ENCODE measurements at places on chromosomes 3 and 15.

GRCh38 chr3:42144209-42144608 lies 53.1 kb downstream of the TRAK1 start:
- DNase-seq: no peak

GRCh38 chr3:41464401-41464800 lies 265.1 kb downstream of the CTNNB1 start:
- no peak for DNase-seq

DNA sequence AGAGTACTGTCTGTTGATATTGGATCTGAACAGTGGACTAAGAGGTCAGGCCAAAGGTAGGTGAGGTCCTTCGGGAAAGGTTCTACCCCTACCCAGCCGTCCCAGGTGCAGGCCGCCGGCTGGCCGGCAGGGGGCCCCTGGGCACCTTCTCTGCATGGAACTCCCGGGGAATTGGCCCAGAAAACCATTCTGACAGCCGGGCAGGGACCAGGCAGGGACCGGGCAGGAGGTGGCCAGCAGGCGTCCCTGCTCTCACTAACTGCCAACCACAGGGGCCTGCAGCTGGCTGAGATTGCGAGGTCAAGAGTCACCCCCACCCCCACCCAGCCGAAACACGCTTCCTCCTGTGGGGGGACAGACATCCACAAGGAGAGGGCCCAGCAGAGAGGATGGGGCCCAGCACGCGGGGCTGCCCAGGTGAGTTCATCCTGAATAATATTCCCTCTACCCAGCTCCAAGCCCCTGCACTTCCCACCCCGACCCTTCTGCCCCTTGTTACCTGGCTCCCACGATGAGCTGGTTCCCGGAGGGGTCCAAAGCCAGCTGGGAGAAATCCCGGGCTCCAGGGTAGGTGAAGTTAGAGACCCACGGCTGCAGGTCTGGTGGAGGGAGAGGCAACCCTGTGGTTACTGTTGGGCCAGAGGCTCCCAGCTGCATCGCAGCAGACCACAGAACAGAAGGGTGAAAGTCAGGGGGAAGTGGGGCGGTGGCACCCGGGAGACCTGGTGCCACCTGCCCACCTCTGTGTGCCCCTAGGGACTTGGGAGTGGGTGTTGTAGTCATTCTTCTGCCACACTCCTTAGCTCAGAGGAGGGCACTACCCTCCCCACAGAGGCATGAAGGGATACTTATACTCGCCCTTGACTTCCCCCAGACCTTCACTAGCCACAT lies 84.4 kb downstream of the SEMA5B start:
- no peak for DNase-seq

GRCh38 chr3:9105421-9105820 lies 142.1 kb upstream of the RAD18 start:
- DNase-seq: no peak

GRCh38 chr3:23826382-23827064 lies 20.8 kb downstream of the UBE2E1 start:
- DNase-seq: no peak

Data from forelimb muscle (tissue), 1 donor.